Gastrocnemius medialis (tissue), 4 donors: ENCODE measurements at places on chromosomes 16 and 17. TPM values are rescaled to one million over a fixed set of nuclear protein-coding genes. Genes with fewer than 3 reads are reported as not detected.

Gene NEUROD2
- not detected for total RNA-seq

Gene INCA1
- 1.9 TPM for total RNA-seq

Gene KRTAP4-9
- total RNA-seq = not detected

Gene KRTAP4-6
- total RNA-seq = not detected

Gene CCDC182
- total RNA-seq = not detected

Gene SNAI3
- total RNA-seq = 2.2 TPM

Gene CPSF4L
- not detected for total RNA-seq

Gene SAMD14
- 0.31 TPM for total RNA-seq

Gene MYOCD
- total RNA-seq = 2.0 TPM

Gene KRT27
- total RNA-seq = not detected

Gene NUDT21
- 24.3 TPM for total RNA-seq

Gene HAP1
- 0.22 TPM for total RNA-seq

Gene UBE2I
- 35.7 TPM for total RNA-seq

Gene RHBDL3
- not detected for total RNA-seq

Gene PIRT
- not detected for total RNA-seq

Gene NUPR1
- 19.0 TPM for total RNA-seq

Gene NACA2
- total RNA-seq = not detected

Gene IL21R
- total RNA-seq = not detected

Gene FLOT2
- total RNA-seq = 33.6 TPM

Gene BIRC5
- total RNA-seq = not detected

Gene EVI2B
- 3.0 TPM for total RNA-seq

Gene MEIOC
- not detected for total RNA-seq

Gene TNFRSF17
- not detected for total RNA-seq

Gene AHSP
- not detected for total RNA-seq

Gene SLC52A1
- not detected for total RNA-seq
